ENCODE measurements at places on chromosomes 2 and 18. TPM values are rescaled to one million over a fixed set of nuclear protein-coding genes. Genes with fewer than 3 reads are reported as not detected.

The SLC40A1 gene
- 112 TPM for polyA plus RNA-seq

- no peak for DNase-seq
These were observed 69.8 kb upstream of the TCF4 start for GRCh38 chr18:55657572-55658331.

The GKN2 gene
- not detected for polyA plus RNA-seq

GRCh38 chr2:207815254-207815653, 45.5 kb upstream of the FZD5 start:
- DNase-seq = no peak

The FAM124B gene
- polyA plus RNA-seq = 2.3 TPM

DNA sequence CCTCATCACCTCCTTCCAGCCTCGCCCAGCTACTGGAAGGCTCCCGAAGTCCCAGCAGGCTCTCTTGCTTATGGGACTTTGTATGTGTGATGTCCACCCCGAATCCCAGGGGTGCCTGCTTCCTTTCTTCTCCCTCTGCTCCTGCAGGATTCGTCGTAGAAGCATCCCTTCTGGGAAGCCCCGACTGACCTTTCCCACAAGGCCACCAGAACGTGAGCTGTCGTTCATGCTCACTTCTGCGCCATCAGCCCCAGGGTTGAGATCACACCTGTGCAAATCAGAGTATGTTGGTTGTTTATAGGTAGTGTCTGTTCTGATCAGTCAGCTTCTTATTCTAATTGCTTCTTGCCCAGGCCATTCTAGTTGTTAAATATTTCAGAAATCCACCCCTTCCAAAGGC, 101.8 kb downstream of the HS1BP3 start:
- no peak for DNase-seq

GRCh38 chr2:174522553-174522952, 35.7 kb upstream of the GPR155 start:
- DNase-seq = no peak

GRCh38 chr2:3193443-3194330, 183.9 kb downstream of the EIPR1 start:
- no peak for DNase-seq

Data from renal pelvis (tissue), 12 donors.